ENCODE measurements at places on chromosomes 2 and 18.

DNA sequence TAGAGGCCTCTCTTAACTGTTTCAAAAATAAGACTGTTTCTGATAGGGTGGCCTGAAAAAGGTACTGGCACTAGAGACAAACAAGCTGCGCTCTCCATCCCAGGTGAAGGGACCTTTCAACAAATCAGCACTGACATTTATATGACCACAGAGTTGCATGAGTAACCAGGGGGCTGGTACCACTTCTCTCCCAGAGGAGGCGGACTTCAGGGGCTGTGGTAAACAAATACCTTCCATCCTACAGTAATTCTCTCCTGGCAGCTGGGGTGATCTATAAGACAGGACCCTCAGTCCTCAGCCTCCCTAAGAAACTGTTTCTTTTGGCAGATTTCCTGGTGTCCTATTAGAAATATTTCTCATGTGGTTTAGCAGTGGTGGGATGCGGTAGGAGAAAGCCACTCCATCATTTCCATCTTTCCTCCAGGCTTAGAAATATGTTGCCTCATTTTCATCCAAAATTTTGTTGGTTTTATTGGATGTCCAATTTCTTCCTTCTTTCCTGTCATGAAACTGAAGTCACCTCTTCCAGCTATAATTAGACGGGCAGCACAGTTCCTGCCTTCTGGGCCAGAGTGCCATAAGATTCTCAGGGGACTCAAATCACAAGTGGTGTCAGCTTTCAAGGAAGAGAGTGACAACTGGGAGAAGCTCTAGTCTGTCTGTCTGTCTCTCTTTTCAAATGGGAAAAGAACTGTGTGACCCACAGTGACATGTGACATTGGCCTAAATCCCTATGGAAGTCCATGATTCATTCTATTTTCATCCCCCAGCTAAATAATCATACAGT lies 96.4 kb downstream of the CYRIA start:
- no peak for DNase-seq

DNA sequence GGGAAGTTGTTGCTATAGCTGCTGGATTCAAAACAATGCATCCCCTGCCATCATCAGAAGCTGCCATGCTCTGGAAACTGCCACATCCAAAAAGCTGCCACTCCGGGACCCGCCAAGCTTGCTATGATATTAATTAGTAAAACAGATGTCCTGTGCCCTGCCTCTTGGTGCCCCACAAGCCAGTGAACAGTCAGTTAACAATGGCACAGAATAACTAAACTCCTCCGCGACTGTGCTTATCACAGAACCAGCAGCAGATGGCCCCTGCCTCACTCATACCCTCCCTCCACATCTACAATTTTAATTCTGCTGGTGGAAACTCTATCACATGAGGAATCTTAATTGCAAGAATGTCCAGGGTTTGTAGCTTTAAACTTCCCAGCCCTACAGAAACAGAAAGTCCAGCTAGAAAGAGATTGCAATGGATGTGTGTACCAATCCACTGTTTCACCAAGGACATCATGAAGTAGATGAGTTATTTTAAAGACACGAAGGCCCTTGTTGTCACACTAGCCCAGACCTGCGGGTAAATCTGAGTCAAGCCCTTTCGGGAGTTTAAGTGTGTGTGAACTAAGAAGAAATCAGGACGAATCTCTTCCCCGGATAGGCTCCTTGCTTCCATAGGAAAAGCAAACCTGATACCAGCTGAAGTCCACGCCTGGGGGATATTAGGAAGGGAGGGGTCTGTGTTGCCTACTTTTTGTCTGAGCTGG lies 7.4 kb upstream of the ACYP2 start:
- DNase-seq = no peak

DNA sequence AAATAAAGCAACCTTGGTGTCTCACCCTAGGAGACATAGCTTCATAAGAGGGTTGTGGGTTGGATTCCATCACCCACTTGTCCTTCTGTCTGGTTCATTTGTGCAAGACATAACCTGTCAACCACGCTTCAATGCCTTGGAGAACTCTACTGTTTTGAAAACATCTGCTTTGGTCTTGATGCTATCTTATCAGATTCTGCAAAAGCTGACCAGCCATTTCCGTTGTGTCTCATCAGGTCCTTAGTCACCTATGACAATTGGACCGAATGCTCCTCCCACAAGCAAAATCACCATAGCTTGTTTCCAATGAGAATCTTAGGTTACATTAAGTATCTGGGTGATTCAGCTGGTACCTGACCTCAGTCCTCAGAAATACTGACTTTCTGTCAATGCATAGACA lies 35.4 kb downstream of the STAT4 start:
- peak; percentile 86 for DNase-seq

GRCh38 chr18:76055025-76055424 lies 440.0 kb downstream of the ZNF516 start:
- DNase-seq = no peak

DNA sequence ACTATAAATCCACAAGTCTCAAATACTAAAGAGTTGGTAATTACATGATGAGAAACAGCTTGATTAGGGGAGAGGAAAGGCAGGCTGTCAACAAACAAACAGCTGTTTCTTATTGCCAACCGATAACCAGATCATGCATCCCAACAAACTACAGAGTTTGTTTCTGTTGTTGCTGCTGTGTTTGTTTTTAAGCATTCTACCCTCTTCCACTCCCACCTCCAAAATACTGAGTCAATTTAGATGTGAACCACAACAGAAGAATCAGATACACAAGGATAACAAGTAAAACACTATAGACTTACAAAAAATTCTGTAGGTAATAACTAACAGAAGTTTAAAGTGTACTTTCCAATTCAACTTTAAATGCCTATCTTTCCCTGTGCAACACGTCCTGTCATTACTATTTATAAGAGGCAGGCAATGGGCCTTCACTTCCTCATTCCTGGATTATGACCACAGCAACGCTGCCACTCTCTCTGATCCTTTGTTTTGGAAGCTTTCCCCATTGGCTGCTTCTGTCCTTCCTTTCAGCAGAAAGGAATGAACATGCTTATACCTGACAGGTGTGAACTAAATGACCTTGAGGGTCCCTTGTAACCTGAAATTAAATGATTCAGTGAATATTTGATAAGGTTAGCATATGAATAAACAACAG lies 152.0 kb downstream of the SRBD1 start:
- no peak for DNase-seq

DNA sequence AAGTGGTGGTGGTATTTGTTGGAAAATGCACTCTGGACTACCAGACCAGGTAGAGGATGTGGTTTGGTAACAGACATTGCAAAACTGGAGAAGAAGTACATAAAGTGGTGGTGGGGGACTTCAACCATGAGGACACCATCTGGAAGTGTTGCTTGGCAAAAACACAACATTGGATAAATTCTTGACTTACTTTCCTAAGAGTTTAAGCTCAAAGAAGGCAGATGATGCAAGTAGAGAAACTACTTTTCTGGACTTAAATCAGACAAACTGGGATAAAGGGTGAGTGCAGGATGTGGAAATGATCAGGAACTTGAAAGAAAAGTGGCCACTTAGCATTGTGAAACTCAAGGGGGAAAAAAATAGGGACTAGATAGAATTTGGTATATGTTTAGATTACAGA lies 487.4 kb downstream of the ZEB2 start:
- DNase-seq = no peak

- no peak for DNase-seq
Measured at GRCh38 chr2:119435081-119435952, 3.7 kb downstream of the TMEM37 start.

DNA sequence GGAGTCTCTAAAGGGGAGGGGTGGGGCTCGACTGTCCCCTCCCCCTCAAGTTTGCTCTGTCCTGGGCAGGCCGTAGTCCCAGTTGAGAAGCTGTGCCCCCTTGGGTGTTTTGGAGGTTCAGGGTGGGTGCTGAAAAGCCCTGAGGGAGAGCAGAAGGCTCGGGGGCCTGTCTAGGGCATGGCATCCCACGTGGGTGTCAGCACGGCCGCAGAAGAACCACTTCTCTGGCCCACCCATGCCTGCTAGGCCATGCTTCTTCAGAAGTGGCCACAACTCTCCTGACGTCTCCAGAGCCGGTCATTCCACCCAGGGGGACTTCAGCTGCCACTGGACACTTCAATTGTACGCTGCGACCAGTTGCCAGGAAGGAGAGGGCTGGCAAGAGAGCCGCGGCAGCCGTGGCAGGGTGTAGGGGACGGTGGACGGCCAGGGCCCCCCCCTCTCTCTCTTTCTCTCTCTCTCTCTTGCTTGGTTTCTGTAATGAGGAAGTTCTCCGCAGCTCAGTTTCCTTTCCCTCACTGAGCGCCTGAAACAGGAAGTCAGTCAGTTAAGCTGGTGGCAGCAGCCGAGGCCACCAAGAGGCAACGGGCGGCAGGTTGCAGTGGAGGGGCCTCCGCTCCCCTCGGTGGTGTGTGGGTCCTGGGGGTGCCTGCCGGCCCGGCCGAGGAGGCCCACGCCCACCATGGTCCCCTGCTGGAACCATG lies at the start of gene INPP5D:
Gene INPP5D, plus strand, starts transcription at position 546 of the 704 bp plus-strand sequence. Its CDS starts 137 bp downstream, at position 683.
- DNase-seq = peak; percentile 88

Measured in activated CD4-positive, alpha-beta T cell treated with anti-CD3 and anti-CD28 coated beads, Interleukin-2, amount 50 U/mL, for 16 hours (primary cell).